ENCODE measurements at places on chromosomes 16 and 17. TPM values are rescaled to one million over a fixed set of nuclear protein-coding genes. Genes with fewer than 3 reads are reported as not detected.

The KRTAP4-5 gene
- total RNA-seq = not detected

The OR4D1 gene
- total RNA-seq = 0.02 TPM

The RUNDC3A gene
- 0.57 TPM for total RNA-seq

The PPP1R27 gene
- total RNA-seq = 0.10 TPM

The PAFAH1B1 gene
- total RNA-seq = 188 TPM

The OR1A1 gene
- total RNA-seq = not detected

The B4GALNT2 gene
- total RNA-seq = 0.49 TPM

The KCNH6 gene
- not detected for total RNA-seq

The KRTAP9-4 gene
- total RNA-seq = not detected

The MMP25 gene
- 0.90 TPM for total RNA-seq

The GP1BA gene
- not detected for total RNA-seq

The PEX12 gene
- total RNA-seq = 8.8 TPM

The C1QL1 gene
- total RNA-seq = 14.7 TPM

The ABCA8 gene
- total RNA-seq = 0.15 TPM

The ITGAX gene
- 1.4 TPM for total RNA-seq

The GPR139 gene
- total RNA-seq = not detected

The ABI3 gene
- not detected for total RNA-seq

The SRCIN1 gene
- total RNA-seq = 2.4 TPM

The ADGRG3 gene
- total RNA-seq = 0.36 TPM

The WNT3 gene
- 4.7 TPM for total RNA-seq

The PIRT gene
- not detected for total RNA-seq

The TMEM88 gene
- total RNA-seq = 0.27 TPM

The NPIPB2 gene
- total RNA-seq = 3.9 TPM

The RHBDL1 gene
- total RNA-seq = 0.35 TPM

The PTGES3L gene
- total RNA-seq = 1.2 TPM

The SSTR5 gene
- 0.37 TPM for total RNA-seq

The TP53TG3D gene
- total RNA-seq = 1.7 TPM

The SALL1 gene
- 0.11 TPM for total RNA-seq

The DHRS7C gene
- total RNA-seq = not detected

The DOC2A gene
- 2.7 TPM for total RNA-seq

The TERB1 gene
- not detected for total RNA-seq

The RAMP2 gene
- total RNA-seq = 0.75 TPM

The ATP1B2 gene
- 0.21 TPM for total RNA-seq

The SEZ6L2 gene
- 23.6 TPM for total RNA-seq

The BCL6B gene
- not detected for total RNA-seq

The SYT17 gene
- 13.6 TPM for total RNA-seq

The NME1 gene
- 601 TPM for total RNA-seq

The CFAP97D1 gene
- total RNA-seq = not detected

The HOXB8 gene
- 7.2 TPM for total RNA-seq

The CUEDC1 gene
- 60.8 TPM for total RNA-seq

The SMYD4 gene
- total RNA-seq = 8.0 TPM
